ENCODE measurements at places on chromosomes 7 and 10. TPM values are rescaled to one million over a fixed set of nuclear protein-coding genes. Genes with fewer than 3 reads are reported as not detected.

DNA sequence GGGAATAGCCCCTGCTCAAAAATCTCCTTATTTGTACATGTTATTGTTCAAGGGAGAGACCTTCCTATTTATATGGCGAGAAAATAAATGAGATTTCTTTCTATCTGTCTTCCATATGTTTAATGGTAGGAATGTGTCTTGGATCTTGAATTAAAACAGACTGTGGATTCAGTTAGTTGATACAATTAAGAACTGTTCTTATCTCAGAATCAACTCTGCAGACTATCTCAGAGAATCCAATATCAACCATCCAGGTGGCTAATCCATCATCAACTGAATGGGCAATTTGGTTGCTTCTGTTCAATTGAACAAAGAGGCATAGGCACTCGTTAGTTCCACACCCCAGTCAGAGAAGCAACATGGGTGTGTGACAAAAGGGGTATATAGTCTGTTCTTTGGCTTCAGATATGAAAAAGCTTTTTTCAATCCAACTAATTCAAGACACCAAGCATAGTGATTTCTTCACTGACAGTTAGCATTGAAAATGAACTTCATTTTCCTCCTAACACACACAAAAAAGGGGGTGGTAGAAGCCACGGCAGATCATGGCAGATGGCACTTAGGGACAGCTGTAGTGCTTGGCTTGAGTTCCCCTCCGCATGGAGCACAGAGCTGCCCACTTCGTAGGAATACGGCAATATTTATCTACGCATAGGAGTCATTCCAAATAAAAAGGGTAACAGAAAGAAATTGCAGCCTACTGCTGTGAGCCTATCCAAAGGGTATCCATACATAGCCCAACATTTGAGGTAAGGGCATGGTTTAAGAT is 135.9 kb downstream of the KIAA1217 start:
- H3K27me3 ChIP-seq = no peaks in the 10 kb centered on the region
- H3K36me3 ChIP-seq = no peaks in the 10 kb centered on the region
- H3K4me1 ChIP-seq = peaks cover 26% of the 10 kb centered on the region
- DNase-seq = no peak

DNA sequence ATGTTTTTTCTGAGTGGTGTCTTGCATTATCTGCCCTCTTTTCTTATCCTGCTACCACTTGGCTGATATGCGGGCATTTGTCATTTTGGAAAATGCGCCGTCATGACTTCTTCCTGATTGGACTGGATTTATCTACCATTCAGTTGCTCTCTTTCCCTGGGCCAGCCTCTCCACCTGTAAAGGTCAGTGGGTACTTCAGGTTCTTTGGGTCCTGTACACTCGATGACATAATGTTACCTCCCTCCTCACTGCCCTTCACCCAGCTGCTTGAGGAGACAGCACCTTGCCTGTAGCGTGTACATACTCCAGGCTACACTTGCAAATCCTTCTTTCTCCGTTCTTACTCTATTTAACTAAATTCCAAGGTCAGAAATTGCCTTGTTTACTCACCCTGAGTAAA is 83.7 kb downstream of the RBM33 start:
- H3K27ac ChIP-seq = peak overlapping the region; percentile 6
- no peak overlapping the region for H3K4me3 ChIP-seq
- H3K36me3 ChIP-seq = peaks cover 7% of the 10 kb centered on the region
- peak; percentile 16 for DNase-seq
- no peaks in the 10 kb centered on the region for H3K27me3 ChIP-seq

GRCh38 chr7:158779061-158780000 is 50.0 kb downstream of the ESYT2 start:
- no peak for DNase-seq
- H3K36me3 ChIP-seq = peaks cover 22% of the 10 kb centered on the region
- peaks cover 11% of the 10 kb centered on the region for H3K4me1 ChIP-seq
- no peak overlapping the region for H3K27ac ChIP-seq
- H3K27me3 ChIP-seq = no peaks in the 10 kb centered on the region

ATOH7 gene
- not detected for total RNA-seq
